ENCODE measurements at places on chromosomes 16 and 17.

- DNase-seq = no peak
Measured at GRCh38 chr17:28907709-28908475, 5.0 kb upstream of the DHRS13 start.

DNA sequence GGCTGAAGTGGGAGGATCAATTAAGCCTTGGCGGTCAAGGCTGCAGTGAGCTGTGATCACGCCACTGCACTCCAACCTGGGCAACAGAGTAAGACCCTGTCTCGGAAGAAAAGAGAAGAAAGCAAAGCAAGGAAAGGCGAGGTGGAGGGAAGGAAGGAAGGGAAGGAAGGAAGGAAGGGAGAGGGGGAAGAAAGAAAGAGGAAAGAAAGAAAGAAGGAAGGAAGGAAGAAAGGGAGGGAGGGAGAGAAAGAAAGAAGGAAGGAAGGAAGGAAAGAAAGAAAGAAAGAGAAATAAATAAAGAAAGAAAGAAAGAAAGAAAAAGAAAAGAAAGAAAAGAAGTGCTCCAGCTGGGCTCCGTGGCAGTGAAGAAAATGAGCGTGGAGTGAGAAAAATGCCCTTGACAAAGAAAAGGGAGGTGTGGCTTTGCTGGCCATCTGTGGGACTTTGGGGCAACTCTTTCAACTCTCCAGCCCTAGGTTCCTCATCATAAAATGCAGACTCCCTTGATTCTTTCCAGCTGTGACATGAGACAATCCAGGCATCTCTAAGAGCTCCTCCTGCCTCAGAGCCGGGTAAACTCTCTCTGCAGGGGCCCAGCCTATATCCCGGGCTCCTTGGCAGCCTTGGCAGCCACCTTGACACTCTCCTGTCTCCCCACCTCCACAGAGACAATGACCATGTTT, 2.4 kb downstream of the GSDMA start:
- DNase-seq = no peak

GRCh38 chr16:50103764-50104163, 38.0 kb downstream of the HEATR3 start:
- no peak for DNase-seq

DNA sequence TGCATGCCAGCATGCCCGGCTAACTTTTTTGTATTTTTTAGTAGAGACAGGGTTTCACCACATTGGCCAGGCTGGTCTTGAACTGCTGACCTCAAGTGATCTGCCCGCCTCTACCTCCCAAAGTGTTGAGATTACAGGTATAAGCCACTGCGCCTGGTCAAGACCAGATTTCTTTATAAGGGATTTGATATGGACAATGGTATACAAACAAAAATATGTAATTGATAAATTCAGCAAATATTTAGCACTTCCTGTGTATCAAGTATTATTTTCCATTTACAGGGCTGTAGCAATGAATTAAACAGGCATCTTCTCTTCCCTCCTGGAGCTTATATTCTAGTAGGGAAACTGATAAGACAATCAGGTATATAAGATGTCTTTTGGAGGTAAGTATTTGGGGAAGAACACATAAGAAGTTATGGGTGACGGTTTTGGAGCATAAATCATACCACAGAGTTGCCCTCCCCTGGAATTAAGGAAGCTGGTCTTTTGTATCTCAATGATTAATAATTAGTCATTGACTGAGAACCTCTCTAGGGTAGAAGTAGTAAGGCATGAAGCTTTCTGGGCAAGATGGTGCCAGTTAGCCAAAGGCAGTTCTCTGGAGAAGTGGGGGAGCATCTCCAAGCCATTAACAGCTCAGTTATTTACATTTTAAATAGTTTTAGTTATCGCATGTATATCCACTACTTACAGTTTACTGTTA, 35.8 kb downstream of the TANC2 start:
- DNase-seq = no peak

- no peak for DNase-seq
Measured at GRCh38 chr16:12087901-12088421, 111.4 kb downstream of the SNX29 start.

- DNase-seq = no peak
Measured at GRCh38 chr16:90020838-90021382, 1.7 kb upstream of the DBNDD1 start.
